ENCODE measurements at places on chromosomes 6 and 20. TPM values are rescaled to one million over a fixed set of nuclear protein-coding genes. Genes with fewer than 3 reads are reported as not detected.

BPHL gene
- 15.1 TPM for total RNA-seq

CPNE5 gene
- total RNA-seq: not detected

DNA sequence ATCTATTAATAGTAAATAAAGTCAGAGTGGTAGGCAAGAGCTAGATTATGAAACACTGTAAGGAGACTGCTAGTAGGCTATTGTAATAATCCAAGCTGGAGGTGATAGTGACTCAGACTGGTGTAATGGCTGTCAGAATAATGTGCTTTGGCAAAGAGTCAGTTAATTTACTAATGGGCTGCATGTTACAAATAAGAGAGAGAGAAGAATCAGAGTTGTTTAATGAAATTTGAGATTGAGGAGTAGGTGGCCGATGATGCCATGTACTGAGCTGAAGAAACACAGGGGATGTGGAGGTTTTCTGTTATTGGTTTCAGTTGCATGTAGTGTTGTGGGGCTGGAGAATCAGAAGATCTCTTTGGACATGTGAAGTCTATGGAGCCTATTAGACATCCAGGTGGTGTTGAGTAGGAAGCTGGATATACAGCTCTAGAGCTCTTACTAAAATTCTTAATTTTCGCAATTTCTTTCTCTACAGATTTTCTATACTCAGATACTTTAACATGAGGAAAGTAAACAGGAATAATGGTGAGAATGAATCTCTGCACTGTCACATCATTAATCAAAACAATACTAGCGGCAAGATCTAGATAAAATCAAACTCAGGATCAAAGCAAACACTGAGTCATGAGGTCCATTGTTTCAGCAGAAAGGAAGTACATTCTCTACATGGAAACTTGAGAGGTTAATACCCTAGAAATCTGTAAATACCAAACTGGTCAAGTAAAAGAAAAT, 167.7 kb downstream of the SIM1 start:
- peak; percentile 16 for DNase-seq
- H3K4me3 ChIP-seq: peak overlapping the region; percentile 35
- no peaks in the 10 kb centered on the region for H3K27me3 ChIP-seq
- H3K4me1 ChIP-seq: peaks cover 31% of the 10 kb centered on the region
- peaks cover 4% of the 10 kb centered on the region for H3K36me3 ChIP-seq

DNA sequence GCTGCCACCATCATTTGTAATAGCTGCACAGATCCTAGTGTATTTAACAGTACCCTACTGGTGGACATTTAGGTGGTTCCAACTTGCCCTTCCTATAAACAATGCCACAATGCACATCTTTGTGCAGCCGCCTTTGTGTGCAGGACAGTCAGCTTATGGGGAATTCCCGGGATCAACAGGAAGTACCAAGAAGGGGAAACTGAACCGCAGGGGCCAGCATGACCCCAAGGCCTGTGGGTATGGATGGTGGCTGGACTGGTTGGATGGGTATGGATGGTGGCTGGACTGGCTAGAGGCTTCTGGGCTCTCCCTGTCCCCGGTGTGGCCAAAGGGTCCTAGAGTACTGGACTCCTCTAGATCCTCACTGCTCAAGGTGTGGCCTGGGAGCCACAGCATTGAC, 46.7 kb downstream of the CEBPB start:
- H3K27ac ChIP-seq: peak overlapping the region; percentile 78
- H3K27me3 ChIP-seq: no peaks in the 10 kb centered on the region
- H3K4me3 ChIP-seq: peak overlapping the region; percentile 32
- DNase-seq: peak; percentile 98

- H3K36me3 ChIP-seq: no peaks in the 10 kb centered on the region
- H3K4me3 ChIP-seq: no peak overlapping the region
- no peak for DNase-seq
- H3K4me1 ChIP-seq: no peaks in the 10 kb centered on the region
- H3K27me3 ChIP-seq: no peaks in the 10 kb centered on the region
- H3K27ac ChIP-seq: no peak overlapping the region
Measured at GRCh38 chr6:64477391-64477790, 841.8 kb downstream of the PHF3 start.

DNA sequence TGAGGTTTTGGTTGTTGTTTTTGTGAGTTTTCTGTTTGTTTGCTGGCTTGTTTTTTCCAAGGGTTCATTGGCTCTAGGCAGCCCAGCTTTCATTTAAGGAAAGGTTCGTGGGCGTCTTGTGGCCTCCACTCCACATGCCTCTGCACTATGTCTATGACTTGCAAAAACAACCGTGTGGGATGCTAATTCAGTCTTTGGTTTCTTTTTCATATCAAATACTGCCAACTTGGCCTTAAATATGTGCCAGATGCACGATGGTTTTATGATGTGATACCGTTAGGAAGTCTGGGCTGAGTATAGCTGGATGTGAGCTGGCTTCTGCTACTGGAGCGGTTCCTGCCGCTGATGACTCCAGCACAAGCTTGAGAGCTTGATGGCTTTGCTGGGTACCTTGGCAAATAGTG, 96.3 kb downstream of the BMP2 start:
- no peak overlapping the region for H3K27ac ChIP-seq
- no peaks in the 10 kb centered on the region for H3K36me3 ChIP-seq
- H3K4me1 ChIP-seq: no peaks in the 10 kb centered on the region
- DNase-seq: no peak
- no peak overlapping the region for H3K4me3 ChIP-seq

DNA sequence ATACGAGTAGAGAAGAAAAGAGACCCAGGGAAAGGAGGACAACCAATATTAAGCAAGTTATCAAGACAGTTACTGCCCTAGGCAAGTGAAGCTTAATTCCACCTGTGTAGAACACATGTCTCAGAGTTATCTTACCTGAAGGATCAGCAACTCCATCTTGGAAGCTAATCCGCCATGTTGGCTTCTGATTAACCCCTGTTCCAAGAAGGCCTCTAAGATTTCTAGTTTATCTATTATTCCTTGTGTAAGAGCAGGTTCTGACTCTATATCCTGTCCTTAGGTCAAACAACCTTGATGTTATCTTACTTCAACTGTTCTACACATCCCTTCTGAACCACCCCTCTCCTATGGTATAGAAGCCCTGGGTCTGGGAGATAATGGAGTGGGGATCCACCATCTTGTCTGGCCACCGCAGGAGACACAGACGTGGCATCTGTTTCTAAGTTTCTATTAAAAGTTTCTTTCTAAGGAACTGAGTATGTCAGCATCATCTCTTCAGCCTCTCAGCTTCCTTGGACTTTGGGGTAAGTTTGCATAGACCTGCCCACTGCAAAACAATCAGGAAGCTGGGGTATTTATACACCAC, 27.7 kb upstream of the PTPN1 start:
- peak overlapping the region; percentile 65 for H3K4me3 ChIP-seq
- no peaks in the 10 kb centered on the region for H3K27me3 ChIP-seq
- H3K36me3 ChIP-seq: peaks cover 6% of the 10 kb centered on the region
- H3K4me1 ChIP-seq: peaks cover 14% of the 10 kb centered on the region
- DNase-seq: no peak
- no peak overlapping the region for H3K27ac ChIP-seq

- H3K27ac ChIP-seq: no peak overlapping the region
- no peak overlapping the region for H3K4me3 ChIP-seq
- peaks cover 44% of the 10 kb centered on the region for H3K36me3 ChIP-seq
Measured at GRCh38 chr6:167946007-167946406, 51.5 kb upstream of the KIF25 start.

GRCh38 chr6:113856625-113857555, at the start of gene MARCKS:
MARCKS (plus strand) TSS chr6:113857345; CDS start chr6:113857746, 401 bp downstream.
- no peak within 1 kb of the TSS for H3K27ac ChIP-seq
- H3K36me3 ChIP-seq: peaks cover 12% of the 10 kb centered on the region
- DNase-seq: peak; percentile 84
- no peaks in the 10 kb centered on the region for H3K27me3 ChIP-seq
- no peak within 1 kb of the TSS for H3K4me3 ChIP-seq
